ENCODE measurements at places on chromosomes 1 and 21. TPM values are rescaled to one million over a fixed set of nuclear protein-coding genes. Genes with fewer than 3 reads are reported as not detected.

- no peak for DNase-seq
Measured at GRCh38 chr1:62712336-62713243, 24.4 kb upstream of the DOCK7 start.

GRCh38 chr1:39818482-39818881 lies 29.8 kb upstream of the BMP8B start:
- no peak for DNase-seq

- DNase-seq = no peak
Measured at GRCh38 chr1:170669586-170670530, 5.9 kb downstream of the PRRX1 start.

DNA sequence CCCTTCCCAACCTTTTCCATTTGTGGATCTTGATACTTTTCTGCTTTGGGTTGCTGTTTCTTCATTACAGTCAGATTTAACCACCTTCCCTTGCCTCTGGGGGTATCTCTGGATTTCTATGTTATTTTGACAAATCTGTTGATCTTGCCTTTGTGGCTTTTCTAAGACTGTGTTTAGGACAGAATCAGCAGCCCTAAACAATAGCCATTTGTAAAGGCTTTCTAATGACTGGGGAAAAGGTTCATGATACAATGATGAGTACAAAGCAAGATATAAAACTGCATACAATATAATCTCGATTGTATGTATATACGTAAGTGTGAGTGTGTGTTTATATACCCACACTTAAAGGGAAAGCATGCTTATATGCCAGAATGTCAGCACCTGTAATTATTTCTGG lies 27.8 kb downstream of the FAM20B start:
- DNase-seq = no peak

DNA sequence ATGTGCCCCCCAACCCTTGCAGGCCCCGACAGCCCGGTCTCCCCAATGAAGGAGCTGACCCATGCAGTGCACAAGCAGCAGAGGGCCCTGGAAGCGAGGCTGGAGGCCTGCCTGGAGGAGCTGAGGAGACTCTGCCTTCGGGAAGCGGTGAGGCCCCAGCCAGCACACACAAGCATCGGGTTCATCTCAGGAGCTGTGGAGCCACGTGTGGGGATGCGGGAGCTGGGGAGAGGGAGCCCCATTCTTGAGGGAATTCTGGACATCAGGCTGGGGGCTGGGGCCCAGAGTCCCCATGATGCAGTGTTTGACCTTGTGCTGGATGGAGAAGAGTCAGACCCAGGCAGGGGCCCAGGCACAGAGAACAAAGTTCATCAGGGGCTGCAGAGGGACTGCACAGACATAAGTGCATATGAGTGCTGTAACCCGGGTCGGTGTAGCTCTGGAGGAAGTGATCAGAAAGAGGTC lies 4.8 kb downstream of the INAVA start:
- no peak for DNase-seq

DNA sequence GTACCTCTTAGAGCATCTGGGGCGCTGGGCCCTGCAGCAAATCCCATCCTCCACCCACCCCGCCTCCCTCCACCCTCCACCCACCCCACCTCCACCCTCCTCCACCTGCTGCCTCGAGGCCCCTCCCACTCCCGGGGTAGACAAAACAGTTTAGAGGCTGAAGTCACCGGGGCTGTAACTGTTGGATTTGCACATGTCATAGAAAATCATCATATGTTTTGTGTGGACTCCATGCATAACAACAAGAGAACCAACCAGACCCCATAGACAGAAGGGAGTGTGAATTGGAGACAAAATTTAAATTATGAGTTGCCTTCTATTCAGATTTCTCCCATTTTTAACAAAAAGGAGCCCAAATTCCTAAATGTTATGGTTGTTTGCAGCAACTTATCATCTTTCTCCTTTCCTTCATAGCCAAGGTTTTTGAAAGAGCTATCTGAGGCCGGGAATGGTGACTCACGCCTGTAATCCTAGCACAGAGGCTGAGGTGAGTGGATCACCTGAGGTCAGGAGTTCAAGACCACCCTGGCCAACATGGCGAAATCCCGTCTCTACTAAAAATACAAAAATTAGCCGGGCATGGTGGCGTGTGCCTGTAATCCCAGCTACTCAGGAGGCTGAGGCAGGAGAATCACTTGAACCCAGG lies 28.2 kb upstream of the LGALS8 start:
- DNase-seq = no peak

Gene CACHD1
- 4.3 TPM for total RNA-seq

GRCh38 chr1:222250376-222250775 lies 297.5 kb downstream of the HHIPL2 start:
- no peak for DNase-seq

GRCh38 chr1:52856026-52856425 lies 13.5 kb downstream of the ZYG11A start:
- no peak for DNase-seq

Gene RHEX
- 0.53 TPM for total RNA-seq

Gene GLRX2
- total RNA-seq = 2.8 TPM

Gene NIBAN1
- total RNA-seq = 74.6 TPM

GRCh38 chr1:227786673-227787512 lies 28.6 kb upstream of the PRSS38 start:
- DNase-seq = peak; percentile 67

Gene MROH9
- not detected for total RNA-seq

GRCh38 chr1:197356723-197357533 lies 88.9 kb downstream of the CRB1 start:
- no peak for DNase-seq

GRCh38 chr1:204255225-204255624 lies 41.4 kb upstream of the GOLT1A start:
- DNase-seq = no peak

DNA sequence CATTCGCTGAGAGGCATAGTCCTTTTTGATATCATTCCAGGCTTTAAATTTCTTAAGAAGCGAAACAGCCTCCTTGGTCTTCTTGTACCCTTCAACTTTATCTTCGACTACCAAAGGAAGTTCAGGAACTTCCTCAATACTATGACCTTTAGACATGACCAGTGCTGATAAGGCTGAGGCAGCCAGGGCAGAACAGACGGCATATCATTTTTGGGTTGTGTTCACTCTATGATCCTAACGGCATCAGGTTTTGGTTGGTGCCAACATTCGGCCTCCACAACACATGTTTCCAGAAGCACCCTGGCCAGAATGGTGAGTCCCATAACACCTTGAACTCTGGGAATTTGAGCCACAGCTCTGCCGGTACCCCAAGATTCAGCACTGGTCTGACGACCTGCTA lies 31.4 kb upstream of the MYOC start:
- DNase-seq = no peak

GRCh38 chr1:48329486-48329885 lies 107.0 kb downstream of the SLC5A9 start:
- DNase-seq = no peak

Gene RAB7B
- not detected for total RNA-seq

Gene HES5
- total RNA-seq = not detected

DNA sequence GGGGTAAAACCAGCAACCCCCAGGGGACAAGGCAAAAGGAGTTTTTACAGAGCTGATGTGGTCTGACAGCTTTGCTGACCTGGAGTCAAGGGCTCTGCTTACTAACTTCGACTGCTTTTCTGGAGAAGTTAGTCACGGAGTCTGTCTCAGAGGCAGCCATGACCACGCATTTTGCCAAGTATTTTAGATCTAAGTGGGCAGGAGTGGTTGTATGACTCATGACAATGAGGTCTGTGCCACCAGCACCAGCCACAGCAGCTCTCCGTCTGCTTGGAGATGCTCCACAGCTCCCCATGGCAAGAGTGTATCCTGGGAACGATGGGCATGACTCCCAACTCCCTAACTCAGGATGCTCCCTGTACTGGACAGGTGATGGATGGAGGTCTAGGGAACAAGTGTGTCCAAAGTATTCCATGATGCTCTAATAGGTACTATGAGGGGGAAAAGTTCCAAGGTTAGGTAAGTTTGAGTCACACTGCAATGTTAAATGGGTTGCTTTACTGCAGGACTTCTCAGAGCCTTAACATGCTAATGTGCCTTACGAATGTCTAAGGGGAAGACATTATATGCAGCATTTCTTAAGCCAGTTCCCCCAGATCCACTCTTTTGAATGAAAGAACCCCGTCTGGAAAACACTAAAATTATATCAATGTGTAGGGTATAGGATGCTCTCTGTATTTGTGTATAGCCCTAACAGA lies 359.0 kb downstream of the HHAT start:
- DNase-seq = no peak

GRCh38 chr1:20086800-20087199 lies 16.8 kb downstream of the PLA2G5 start:
- DNase-seq = no peak

Gene ARTN
- not detected for total RNA-seq

DNA sequence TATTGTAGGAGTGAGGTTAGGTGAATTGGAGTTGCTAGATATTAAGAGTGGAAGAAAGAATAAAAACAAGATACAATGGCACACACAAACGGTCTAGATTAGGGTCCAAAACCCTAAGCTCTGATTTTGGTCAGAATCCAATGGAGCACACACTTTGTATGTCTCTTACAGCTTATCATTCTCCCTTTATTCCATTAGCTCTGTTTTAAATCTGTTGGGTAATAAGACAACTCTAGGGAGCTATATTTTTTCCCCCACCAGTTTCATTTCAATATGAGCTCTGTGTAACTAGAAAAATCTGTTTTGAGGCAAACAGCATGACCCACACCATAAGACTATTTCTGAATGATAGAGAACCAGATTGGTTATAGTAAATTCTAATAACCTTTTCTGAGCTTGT lies 465.6 kb downstream of the ADGRL2 start:
- no peak for DNase-seq

- DNase-seq = no peak
Measured at GRCh38 chr21:35971824-35972223, 88.5 kb downstream of the SETD4 start.

Gene PALMD
- total RNA-seq = 34.4 TPM

DNA sequence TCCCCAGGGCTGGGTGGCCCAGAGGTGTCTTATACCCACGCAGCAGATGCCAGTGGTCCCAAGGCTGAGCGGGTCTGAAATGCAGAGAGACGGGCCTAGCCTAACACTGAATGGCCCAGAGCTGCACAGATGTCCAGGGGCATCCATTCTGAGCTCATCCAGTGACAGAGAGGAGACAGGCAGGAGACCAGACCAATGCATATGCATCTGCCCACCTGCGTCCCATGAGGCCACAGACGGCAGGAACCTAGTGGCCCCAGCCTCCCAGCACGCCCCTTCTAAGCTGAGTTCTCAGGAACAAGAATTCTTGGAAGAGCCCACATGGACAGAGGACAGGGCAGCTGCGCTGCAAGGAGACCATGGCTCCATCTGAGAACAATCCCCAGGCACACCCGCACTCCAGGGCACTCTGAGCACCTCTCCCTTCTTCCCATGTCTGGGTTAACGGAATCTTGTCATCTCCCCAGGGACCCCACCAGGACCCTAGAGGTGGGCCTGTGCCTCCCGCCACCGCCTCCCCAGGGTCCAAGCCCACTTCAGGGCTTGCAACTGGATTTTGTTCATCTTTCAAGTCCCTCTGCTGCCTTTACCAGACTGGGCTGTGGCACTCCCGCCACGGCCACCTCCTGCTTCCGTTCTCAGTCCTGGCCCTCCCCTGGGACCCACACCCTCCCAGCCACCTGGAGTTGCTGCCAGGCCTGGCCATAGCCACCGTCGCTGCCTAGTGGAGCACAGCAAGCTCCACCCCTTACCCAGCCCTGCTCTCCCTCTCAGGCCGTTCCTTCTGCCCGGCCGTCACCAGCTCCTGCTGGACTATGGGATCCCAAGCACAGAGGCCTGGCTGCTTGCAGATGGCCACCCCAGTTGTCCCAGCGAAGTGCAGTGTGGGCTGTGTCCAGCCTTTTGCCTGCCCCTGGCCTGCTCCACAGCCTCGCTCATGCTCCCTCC lies 3.3 kb downstream of the WNT3A start:
- DNase-seq = no peak

DNA sequence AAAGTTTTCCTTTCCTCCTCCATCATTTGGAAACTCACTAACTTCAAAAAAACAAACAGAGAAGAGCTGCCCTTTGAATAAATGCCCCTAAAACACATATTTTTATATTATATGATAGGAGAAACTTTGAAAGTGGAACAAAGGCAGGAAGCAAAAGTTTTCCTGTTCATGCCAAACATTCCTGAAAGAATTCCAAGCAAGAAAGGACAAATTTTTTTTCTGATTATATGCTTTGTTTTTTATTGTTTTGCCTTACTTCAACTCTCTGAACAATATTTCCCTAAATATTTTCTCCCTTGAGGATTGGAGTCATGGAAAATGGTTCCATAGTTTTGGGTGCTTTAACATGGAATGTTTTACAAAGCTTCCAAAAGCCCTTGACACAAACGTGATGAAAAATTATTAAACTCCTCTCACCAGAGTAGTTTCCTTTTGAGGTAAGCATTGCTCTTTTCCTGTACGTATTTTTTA lies 638.5 kb upstream of the CAMK1G start:
- DNase-seq = no peak

GRCh38 chr1:94044290-94044790 lies 76.6 kb downstream of the ABCA4 start:
- DNase-seq = no peak

DNA sequence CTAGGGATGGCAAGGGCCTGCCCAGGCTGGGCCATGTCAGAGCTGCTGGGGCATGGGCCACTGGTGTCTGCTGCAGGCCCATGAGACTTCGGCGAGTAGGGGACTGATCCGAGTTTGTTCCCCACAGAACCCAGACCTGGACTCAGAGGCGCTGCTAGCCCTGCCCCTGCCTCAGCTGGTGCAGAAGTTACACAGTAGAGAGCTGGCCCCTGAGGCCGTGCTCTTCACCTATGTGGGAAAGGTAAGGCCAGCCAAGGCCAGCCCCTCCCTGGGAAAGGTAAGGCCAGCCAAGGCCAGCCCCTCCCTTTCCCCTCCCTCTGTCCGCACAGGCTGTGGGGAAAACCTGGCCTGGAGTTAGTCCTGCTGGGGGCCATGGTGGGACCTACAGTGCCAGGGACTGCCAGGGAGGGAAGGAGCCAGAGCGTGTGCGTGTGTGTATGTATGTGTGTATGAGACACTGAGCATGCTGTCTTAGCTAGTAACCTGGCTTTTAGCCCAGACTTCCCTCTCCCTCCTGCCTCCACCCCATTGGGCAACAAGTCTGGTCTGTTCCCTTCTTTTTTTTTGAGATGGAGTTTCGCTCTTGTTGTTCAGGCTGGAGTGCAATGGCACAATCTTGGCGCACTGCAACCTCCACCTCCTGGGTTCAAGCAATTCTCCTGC lies 8.0 kb downstream of the FAAH start:
- no peak for DNase-seq

DNA sequence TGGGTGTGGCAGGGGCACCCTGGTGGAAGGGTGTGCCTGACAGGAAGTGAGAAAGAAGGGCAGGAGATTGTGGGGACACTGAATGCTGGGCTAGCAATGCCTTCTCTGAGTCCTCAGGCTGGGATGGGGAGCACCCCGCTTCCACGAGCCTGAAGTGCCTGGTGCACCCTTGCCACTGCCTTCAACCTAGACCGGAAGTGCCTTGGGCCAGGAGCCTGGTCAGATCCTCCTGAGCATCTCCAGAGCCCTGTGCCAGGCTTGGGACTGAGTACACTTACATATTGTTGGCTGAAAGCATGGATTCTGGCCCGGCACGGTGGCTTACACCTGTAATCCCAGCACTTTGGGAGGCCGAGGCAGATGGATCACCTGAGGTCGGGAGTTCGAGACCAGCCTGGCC lies 205.8 kb upstream of the EDN2 start:
- DNase-seq = no peak

Gene FCRL2
- total RNA-seq = not detected

GRCh38 chr21:41972511-41973205 lies 18.8 kb upstream of the C2CD2 start:
- DNase-seq = no peak

All from ascending aorta (tissue), 2 donors.